SK-N-SH treated with all-trans-retinoic acid at 6 μM for 48 hours (cell line): ENCODE measurements at places on chromosomes 1 and 21.

GRCh38 chr1:83090195-83090594, 908.7 kb downstream of the TTLL7 start:
- no peak for ATAC-seq

DNA sequence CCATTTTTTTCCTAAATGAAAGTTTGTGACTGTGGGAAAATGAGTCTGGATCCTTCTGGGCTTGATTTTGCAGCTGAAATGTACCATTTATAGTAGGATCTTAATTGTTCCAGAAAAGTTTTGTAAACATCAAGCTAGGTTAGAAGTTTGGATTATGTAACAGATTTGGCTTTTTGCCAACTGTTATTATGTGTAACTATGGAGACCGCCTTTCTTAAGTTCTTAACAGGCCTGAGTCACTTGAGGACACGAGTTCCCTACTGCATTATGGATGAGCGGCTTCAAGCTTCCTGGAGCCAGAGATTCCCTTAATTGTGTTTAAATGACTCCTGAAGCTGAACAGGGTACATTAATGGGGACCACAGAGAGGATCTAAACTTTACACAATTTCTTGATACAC, 22.2 kb downstream of the SLC25A33 start:
- ATAC-seq, result peak; percentile 96

DNA sequence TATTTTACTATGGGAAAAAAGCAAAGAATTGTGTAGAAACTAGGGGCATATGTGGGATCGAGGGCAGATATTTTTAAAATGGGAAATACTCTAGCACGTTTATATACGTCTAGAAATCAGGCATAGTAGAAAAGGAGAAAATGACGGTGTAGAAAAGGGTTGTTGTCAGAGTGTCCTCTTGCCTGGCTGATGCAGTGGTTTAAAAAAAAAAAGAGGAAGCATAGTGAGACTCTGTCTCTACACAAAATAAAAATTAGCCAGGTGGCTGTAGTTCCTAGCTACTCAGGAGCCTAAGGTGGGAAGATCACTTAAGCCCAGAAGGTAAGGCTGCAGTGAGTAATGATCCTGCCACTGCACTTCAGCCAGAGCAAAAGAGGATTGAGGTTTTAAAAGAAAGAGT, 64.7 kb upstream of the LRRC7 start:
- no peak for ATAC-seq

GRCh38 chr1:226255380-226255779, 31.9 kb downstream of the MIXL1 start:
- no peak; the same call in 2 of the 3 replicates for ATAC-seq

DNA sequence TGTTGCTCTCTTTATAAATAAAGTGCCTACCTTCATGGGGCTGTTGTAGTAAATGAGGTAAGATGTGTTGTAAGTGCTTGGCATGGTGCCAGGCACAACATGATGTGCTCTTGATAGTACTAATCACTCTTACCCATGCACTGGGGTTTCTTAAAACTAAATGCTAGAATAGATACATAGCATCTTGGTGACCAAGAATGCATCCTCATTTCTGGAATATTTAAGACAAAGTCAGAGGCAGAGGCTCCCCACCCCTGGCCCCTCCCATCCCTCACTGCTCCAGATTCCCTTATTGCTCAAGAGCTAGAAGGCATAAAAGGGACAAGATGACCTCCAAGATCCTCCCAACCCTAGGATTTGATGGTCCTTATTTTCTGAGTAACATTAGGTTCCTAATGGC, 61.3 kb downstream of the GLUL start:
- no peak for ATAC-seq

GRCh38 chr1:211327346-211327921, 801 bp downstream of the TRAF5 start:
- no peak; the same call in 2 of the 3 replicates for ATAC-seq

DNA sequence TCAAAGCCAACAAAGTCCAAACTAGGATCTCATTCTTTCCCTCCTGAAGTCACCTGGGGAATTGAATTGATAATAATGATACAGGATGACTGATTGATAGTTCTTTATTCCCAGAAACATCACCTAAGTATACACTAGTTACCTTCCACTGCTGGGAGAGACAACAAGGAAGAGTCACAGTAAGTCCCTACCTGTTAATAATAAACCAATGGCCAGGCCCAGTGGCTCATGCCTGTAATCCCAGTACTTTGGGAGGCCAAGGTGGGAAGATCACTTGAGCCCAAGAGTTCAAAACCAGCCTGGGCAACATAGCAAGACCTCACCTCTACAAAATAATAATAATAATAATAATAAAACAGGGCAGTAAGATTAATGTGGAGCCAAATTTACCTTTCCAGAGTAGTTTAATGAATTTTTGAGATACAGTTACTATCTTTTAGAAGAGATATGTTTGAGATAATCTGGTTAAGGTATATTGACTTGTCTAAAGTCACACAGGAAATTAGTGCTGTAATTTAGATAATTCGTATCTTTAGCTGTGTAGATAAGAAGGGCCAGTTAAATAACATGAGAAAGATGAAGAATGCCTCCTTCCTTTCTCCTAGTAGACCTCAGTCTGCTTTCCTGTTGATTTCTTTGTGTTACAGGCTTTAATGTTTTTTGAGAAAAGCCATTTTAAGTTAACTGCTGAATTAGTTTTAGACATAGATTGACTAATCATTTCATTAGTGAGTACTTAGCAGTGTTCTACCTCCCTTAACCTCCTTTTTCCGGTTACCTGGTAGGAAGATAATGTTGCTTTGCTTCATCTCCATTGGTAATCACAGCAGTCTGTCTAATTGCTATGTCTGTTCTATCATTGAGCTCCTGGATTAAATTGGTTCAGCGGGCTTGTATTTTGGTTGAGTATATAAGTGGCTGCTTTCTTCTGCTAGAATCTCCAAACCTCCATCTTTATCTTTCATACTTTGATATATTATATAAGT, 22.0 kb downstream of the SMAP2 start:
- ATAC-seq, result no peak

GRCh38 chr1:189349607-189350006, 1128.1 kb downstream of the BRINP3 start:
- no peak for ATAC-seq

GRCh38 chr1:246020211-246020954, 486.7 kb downstream of the SMYD3 start:
- no peak for ATAC-seq

- ATAC-seq, result no peak
These were observed 23.7 kb downstream of the UCK2 start for GRCh38 chr1:165851034-165851658.

DNA sequence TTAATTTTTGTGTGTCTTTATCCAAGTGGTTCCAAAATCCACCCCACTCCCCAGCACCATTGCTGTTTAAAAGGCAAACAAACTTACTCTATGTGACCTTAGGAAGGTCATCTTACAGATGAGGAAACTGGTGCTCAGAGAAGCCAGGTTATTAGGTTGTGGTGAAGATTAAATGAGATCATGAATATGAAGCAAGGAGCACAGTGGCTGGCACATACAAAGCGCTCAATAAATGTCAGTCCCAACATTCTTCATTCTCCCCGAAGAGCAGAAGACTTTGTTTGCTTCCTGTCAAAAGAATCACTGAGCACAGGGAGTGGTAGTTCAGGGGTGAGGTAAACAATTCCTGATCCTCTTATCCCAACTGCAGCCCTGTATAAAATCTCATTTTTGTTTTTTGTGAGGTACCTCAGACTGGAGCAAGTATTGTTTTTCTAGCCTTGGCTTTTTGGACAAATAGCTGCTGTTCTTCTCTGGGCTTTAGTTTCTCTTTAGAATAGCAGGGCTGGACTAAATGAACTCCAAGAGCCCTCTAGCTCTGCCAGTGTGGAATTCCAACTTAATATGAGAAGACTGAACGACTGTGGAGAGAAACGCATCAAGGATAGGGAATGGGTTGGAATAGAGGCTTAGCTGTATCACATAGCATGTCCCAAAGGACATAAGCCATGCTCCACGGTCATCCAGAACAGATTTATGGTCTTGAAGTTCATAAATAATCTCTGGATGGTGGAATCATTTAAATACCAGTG, 455.3 kb upstream of the USP24 start:
- ATAC-seq, result no peak

DNA sequence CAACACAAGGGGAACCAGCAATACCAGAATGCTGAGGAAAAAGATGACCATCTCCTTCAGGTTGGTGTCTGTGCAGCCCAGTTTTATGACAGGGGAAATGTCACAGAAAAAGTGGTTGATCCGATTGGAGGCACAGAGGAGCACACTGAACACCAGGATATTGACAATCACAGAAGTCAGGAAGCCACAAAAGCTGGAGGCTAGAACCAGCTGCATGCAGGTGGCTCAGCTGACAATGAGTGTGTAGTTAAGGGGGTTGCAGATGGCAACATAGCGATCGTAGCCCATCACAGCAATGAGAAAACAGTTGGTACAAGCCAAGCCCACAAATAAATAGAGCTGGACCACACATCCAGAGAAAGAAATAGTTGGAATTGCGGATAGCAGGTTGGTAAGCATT, 16.3 kb upstream of the OR10K1 start:
- no peak for ATAC-seq

GRCh38 chr1:92168657-92169056, 49.1 kb upstream of the C1orf146 start:
- no peak for ATAC-seq

GRCh38 chr1:227949954-227950734, 2.4 kb upstream of the WNT9A start:
- ATAC-seq, result no peak

DNA sequence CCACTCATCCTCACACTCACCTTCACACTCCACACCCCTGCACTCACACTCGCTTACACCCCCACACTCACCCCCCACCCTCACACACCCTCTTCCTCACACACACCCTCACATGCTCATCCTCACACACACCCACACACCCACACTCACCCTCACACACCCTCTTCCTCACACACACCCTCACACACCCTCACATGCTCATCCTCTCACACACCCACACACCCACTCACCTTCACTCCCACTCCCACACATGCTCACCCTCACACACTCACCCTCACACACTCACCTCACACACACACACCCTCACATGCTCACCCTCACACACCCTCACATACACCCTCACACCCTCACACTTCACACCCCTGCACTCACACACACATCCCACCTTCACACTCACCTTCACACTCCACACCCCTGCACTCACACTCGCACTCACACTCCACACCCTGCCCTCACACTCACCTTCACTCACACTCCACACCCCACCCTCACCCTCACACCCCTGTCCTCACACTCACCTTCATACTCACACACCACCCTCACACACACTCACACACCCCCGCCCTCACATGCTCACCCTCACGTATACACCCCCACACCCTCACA, 42.6 kb upstream of the EDN2 start:
- no peak for ATAC-seq

DNA sequence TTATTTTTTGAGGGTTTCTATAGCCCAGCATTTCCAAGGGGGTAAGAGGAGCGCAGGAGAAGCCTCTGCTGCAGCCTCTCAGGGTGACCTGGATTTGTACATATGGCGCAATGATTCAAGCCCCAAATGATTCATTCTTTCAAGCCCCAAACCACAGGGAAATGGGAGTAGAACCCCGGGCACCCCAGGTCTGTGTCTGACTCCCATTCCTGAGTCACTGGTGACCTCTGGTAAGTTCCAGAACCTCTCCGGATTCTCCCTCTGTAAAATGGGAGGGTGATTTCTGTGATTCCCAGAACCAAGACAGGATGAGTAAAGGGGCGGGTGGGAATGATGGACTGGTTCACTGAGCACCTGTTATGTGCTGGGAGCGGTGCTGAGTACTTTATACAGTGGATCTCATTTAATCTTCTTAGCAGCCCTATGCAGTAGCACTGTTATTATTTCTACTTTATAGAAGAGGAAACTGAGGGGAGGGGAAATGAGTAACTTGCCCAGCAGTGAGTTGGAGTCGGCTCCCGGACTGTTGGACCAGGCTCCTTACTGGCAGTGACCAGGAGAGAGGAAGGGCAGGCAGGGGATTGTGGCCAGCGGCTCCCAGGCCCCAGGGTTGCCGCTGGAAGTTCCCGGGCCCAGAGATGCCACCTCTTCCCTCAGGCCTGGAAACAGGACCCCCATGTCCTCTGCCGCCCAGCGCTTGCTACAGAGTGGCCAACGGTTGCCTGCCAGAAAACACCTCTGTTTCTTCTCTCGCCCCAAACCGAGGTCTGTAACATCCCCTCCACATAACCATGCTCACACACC, 20.3 kb upstream of the SLC26A9 start:
- no peak for ATAC-seq
